ENCODE measurements at places on chromosomes 3 and 15.

DNA sequence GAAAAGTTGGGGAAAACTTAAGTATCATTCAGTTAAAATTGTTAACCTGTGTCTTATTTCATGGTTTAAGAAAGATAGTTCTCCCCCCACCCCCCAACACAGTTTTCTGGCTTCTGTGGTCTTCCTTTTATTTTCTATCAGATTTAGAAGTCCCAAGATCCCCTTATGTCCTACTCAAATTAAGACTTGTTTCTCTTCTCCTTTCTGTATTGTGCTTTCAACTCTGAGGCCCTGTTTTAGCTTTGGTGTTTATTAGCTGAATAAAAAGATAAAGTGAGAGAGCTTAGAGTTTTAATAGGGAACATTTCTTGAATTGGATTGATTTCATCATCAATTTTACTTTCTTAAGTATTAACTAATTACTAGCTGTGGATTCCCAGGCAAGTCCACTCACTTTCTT, 62.6 kb downstream of the AKAP13 start:
- no peak for DNase-seq

DNA sequence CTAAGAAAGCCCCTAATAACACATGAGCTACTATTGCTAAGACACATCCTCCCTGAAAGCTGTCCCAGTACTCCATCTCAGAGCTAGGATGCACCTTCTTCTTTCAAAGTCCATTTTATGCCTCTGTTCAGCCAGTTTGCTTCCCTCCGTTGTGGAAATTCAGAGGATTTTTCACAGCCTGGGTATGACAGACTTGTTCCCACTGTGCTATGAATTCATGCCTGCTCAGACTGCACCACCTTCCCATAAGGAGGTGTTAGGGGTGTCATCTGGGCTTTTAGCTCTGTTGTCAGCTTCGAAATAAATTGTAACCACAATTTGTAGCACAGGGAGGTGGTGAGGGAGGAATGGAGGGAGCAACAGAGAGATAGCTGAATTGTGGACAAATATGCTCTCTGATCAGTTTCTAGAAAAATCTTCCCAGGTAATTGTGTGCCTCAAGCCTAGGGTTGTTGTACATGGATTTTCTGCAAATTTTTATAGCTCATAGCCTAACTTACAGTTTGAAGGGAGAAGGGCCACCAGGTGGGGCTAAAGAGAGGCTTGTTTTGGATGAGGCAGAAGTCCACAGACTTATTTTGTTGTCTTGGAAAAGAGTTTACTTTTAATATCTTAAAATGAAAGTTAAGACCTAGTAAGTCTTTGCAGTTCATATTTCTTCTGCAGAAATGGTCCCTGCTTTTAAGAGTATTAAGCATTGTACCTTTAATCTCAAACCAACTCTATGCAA, 462.0 kb downstream of the PDCD6IP start:
- peak; percentile 36 for DNase-seq

GRCh38 chr15:55535436-55535835, 27.4 kb upstream of the DNAAF4 start:
- no peak for DNase-seq

- DNase-seq, result no peak
These were observed 72.2 kb downstream of the NR1D2 start for GRCh38 chr3:24017305-24017704.

GRCh38 chr3:160842021-160843005, 86.3 kb downstream of the PPM1L start:
- no peak for DNase-seq

DNA sequence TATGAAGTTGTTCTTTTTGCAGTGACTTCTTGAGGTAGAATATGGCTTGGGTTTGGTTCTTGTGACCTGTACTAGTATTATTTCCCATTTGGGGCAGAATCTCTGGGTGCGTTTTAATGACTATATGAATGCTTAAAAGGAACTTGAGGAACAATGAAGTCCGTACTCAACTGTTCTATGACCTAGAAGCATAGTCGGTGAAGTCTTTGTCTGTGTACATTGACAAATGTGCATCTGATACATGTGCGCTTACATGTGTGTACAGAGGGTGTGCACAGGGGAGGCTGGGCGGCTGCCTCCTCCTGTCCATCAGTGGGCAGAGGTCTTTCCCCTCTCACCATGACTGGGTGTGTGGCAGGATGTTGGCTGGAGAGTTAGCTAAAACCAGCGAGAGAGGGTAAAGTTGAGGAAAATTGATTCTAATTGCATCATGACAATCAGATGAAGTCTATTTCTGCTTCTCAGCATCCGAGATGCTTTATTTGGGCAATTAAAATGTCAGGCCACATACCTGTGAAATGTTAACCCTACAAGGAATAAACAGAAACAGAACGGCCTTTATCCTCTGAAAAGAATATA, 1.0 kb upstream of the NR2F2 start:
- no peak for DNase-seq

DNA sequence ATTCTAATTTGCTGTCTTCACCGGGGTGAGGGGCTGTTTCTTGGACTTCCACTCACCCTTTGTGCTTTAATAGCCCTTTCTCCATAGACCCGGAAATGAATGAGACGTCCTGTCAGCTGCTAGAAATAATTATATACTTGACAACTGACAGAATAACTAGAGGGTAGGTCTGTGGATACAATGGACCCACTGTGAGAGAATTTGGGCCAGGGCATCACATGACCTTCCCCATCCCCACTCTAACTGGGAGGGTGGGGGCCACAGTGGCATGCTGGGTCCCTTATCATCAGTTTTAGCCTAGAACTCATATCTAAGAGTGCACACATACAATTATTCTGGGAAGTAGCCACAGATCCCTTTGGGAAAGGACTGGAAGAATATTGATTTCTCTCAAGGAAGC, 25.9 kb upstream of the MINAR1 start:
- no peak for DNase-seq

DNA sequence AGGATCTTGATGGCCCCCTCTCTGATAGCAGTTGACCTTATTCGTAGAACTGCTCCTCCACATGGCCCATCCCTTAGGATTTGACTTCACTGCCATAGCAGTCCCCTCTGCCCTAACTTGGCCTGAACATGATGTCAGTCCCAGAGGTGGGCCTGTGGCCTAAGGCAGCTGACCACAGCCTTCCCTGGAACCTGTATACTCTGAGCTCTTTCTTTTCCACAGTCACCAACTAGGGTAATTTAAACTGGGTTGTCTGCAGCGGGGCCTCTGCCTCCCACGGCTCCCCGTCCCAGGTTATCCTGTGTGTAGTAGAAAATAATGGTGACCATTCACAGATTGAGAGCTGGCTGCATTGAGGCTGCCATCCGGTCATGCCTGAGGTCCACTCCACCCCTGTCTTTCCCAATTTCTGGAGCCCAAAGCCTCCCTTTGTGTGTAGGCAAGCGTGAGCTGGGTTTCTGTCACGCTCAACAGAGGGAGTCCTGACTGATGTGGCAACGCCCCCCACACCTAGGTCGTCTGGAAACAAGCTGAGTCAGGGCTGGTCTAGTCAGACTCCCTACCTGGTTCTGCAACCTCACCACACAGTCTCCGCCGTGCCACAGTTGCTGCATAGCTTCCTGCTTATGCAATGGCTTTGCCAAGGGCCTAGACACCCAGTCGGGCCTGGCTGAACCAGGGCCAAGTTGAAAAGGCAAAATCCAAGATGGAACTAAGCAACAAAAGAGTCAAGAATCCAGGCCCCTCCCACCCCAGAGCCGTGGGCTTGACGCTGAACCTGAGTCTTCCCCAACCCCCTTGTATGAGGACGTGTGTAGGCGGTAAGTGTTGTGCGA, 284.5 kb downstream of the XXYLT1 start:
- peak; percentile 15 for DNase-seq

GRCh38 chr3:48711727-48712126, 5.3 kb downstream of the IP6K2 start:
- no peak for DNase-seq

DNA sequence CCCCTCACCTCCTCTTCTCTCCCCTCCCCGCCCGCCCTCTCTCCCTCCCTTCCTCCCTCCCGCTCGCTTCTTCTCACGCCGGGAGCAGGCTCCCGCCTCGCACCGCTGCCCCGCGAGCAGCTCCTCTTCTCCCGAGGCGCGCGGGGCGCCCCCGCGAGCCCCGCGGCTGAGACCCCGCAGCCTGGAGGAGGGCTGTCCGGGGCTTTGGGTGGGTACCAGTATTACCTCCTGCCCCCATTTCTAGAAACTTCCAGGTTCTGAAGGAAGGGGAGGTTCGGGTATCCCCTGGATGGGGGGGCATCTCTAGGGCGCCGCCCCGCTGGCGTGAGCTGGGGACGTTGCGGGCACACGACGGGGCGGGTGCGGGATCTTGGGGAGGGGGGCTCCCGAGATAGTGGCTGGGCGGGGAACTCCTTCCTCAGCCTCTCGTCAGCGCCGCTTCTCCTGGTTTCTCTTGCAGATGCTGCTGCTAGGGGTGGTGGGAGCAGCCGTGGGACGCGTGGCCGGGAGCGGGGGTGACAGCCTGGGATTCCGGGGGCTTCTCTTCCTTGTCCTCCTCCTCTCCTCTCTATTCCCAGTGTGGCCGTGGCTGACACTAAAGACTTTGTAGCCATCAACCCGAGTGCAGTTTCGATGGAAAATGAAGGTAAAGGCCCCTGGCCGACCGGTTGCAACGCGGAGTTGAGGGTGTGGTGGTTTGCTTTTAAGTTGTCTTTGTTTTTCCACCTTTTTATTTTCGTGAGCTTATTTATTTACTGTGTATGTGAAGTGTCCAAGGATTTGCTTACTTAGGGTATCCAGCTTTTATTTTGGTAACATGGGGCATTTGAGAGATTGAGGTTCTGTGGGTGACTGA, 474 bp downstream of the ATP2C1 start:
- DNase-seq, result peak; percentile 40

DNA sequence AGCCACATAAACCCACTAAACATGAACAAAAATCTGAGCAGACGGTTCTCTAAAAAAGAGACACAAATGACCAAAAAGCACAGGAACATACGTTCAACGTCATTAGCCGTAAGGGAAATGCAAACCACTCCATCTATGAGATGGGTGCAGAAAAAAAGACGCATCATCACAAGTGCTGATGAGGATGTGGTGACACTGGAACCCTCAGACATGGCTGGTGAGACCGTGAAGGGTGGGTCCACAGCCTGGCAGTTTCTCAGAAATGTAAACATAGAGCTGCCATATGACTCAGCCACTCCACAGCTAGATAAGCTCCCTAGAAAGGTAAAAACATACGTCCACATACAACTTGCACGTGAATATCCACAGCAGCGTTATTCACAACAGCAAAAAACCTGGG, 23.3 kb downstream of the PCSK6 start:
- DNase-seq, result no peak

- DNase-seq, result no peak
These were observed 105.2 kb upstream of the NR2E3 start for GRCh38 chr15:71705151-71705550.

DNA sequence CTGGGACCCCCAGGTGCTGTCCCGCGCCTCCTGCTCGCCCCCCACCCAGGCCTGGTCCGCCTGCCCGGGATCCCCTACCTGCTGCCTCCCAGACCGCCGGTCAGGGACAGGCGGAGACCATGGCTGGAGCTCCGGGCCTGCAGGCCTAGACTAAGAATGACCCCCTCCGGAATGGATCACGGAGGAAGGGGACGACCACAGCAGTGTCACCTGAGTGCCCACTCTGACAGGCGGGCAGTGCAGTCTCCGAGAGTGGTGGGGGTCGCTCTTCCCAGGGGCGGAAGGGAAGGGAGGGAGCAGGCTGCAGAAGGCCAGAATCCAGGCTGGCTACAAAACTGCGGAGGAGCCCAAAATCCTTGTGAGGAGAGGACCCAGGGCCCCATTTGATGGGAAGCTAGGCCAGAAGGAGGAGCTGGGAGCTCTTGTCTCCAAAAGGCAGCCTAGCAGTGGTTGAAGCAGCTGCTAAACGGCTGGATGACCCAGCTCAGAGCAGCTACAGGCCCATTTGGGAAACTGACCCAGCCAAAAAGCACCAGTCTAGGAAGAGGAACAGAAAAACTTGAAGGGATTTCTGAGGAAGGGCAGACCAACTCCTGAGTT, 908 bp upstream of the RAB43 start:
- no peak for DNase-seq

DNA sequence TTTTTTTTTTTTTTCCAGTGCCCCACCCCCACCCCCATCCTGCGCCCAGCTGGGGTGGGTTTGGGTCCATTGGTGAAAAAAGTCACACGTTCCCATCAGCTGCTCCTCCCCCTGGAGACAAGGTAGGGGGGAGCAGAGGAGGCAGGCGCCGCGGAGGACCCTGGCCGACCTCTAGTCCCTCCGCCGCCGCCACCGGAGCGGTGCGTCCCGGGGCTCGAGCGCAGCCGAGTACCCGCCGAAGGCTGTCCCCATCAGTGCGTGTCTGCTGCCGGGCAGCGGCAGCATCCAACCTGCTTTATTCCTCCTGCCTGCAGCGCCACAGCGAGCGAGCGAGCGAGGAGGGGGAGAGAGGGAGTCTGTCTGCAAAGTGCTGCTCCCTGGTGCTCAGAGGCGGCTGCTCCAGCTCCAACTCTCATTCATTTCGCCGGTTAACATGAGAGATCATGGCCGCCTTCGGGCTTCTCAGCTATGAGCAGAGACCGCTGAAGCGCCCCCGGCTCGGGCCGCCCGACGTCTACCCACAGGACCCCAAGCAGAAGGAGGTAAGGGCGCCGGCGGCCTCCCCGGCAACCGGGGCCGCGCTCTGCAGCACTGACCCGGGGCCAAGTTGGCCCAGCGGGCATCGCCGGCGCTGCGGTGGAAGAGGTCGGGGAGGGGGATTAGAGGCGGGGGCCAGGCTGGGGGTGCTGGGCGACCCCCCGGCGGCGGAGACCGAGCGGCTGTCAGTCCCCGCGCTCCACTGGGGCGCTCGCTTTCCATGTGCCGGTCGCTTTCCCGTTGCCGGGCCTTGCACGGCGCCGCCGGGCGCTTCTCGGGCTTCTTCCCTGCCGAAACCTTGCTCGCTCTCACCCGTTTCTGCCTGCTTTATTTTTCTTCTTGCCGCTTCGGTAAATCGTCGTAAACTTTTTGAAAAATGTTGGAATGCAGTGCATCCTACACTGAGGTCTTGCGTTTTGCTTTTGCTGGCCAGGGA, 1.3 kb downstream of the MED12L start:
- DNase-seq, result peak; percentile 86

DNA sequence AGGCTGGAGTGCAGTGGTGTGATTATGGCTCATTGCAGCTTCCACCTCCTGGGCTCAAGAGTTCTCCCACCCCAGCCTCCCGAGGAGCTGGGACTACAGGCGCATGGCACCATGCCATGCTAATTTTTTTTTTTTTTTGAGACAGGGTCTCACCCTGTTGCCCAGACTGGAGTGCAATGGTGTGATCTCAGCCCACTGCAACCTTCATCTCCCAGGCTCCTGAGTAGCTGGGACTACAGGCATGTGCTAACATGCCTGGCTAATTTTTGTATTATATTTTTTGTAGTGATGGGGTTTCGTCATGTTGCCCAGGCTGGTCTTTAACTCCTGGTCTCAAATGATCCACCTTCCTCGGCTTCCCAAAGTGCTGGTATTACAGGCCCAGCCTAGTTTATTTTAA, 4.0 kb downstream of the TEX9 start:
- DNase-seq, result no peak
